NCI-H446 (cell line): ENCODE measurements at places on chromosomes 11 and 22.

- DNase-seq: no peak
Measured at GRCh38 chr11:118319337-118319707, 14.8 kb downstream of the CD3E start.

DNA sequence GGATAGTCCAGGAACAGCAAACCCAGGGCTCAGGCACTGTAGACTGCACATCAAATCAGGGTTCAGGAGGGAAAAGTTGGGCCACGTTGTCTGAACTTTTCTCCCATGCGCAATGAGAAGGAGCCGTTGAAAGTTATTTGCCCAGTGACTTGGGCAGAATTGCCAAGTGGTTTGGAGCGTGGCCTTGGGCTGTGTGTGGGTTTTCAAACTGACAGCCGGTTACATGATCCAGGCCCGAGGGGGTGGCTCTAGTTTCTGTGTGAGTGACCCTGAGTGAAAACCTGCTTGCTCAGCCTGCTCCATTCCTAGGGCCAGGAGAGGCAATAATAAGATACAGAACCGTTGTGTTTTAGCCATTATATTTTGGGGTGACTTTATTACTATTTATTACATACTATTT, 20.3 kb downstream of the MB start:
- no peak for DNase-seq

- no peak for DNase-seq
Measured at GRCh38 chr11:74203966-74204365, 32.9 kb downstream of the PPME1 start.

DNA sequence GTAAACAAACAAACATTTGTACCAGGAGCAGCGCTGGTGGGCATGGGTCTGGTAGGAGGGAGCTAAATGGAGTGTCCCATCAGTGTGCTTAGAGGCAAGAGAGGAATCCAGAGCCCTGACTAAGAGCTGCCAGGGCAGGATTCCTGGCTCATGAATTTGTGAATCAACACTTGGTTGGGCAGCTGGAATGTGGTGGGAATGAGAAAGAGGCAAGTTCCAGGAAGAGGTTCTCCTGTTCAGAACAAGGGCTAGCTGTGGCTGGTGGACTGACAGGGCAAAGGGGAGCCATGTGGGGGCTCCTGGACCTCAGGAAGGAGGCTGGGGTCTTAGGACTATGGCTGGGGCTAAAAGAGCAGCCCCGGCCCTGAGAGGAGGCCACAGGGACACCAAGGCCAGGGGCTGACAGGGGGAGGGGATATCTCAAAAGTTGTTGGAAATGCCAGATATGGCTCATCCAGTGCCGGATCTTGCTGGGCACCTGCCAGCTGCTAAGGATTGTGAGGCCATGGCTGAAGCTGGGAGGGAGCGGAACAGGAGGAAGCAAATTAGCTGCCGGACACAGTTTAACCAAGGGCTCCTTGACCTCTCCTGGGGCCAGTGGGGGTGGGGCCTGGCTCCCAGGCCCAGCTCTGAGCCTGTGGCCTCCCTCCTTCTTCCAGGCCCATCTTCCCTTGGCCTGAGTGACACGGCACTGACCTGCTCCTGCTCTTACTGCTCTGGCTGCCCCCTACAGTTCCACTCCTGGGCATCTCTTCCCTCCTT, 14.6 kb upstream of the P2RY6 start:
- DNase-seq: peak; percentile 69

GRCh38 chr22:40668611-40669411, 10.5 kb upstream of the MCHR1 start:
- DNase-seq: no peak
